Activated CD4-positive, alpha-beta memory T cell treated with anti-CD3 and anti-CD28 coated beads for 36 hours (primary cell): ENCODE measurements at places on chromosomes 12 and 14.
A peak's percentile ranks its signal among the peaks of the same experiment; 100 is the strongest.

DNA sequence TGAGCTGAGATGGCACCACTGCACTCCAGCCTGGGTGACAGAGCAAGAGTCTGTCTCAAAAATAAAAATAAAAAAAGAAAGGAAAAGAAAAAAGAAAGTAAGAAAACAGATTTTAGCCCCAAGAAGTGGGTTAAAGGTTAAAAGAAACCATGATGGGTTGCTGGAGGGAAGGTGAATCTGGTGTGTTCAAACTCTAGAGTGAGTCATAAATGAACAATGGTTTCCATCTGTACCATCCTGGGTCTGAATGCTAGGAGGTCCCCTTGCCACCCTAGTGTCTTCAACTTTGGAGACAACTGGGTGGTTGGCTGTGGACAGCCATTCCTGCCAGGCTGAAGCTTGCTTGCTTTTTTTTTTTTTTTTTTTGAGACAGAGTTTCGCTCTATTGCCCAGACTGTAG lies 1.6 kb upstream of the RPS26 start:
- H3K27ac ChIP-seq = peak overlapping the region; percentile 98
- H3K27me3 ChIP-seq = no peaks in the 10 kb centered on the region
- peaks cover 34% of the 10 kb centered on the region for H3K4me1 ChIP-seq
- peak overlapping the region; percentile 98 for H3K4me3 ChIP-seq
- DNase-seq = peak; percentile 41

DNA sequence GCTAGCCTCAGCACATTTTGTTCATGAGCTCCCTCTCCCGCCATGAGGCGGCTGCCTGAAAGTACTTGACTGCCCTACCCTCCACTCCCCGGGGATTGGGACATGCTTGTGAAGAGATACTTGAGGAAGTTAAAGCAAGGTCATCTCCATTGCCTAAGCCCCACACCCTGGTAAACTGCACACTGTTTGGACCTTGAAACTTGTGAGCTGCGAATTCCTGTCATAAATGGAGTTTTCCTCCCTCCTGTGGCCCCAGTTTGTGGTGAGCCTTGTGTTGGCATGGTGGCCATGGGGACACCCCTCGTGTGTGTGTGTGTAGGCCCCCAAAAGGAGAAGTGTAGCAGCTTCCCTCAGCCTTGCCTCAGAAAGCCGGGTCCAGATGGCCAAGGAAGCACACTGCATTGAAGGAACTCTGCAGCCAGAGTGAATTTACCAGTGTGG lies 395.5 kb downstream of the ZFP36L1 start:
- no peak overlapping the region for H3K27ac ChIP-seq
- H3K27me3 ChIP-seq = no peaks in the 10 kb centered on the region
- H3K4me1 ChIP-seq = peaks cover 2% of the 10 kb centered on the region
- no peak overlapping the region for H3K4me3 ChIP-seq

- no peaks in the 10 kb centered on the region for H3K4me1 ChIP-seq
- H3K27ac ChIP-seq = no peak overlapping the region
- no peaks in the 10 kb centered on the region for H3K36me3 ChIP-seq
- no peak for DNase-seq
- no peak overlapping the region for H3K4me3 ChIP-seq
Measured at GRCh38 chr12:79615596-79616560, 74.9 kb downstream of the PAWR start.

- no peaks in the 10 kb centered on the region for H3K4me1 ChIP-seq
- H3K27ac ChIP-seq = no peak overlapping the region
- DNase-seq = no peak
- H3K4me3 ChIP-seq = no peak overlapping the region
Measured at GRCh38 chr12:101200145-101200544, 9.9 kb downstream of the SLC5A8 start.

- no peaks in the 10 kb centered on the region for H3K36me3 ChIP-seq
- no peak overlapping the region for H3K4me3 ChIP-seq
- no peak for DNase-seq
- no peaks in the 10 kb centered on the region for H3K4me1 ChIP-seq
Measured at GRCh38 chr14:64247195-64247594, 47.0 kb downstream of the ESR2 start.

- no peaks in the 10 kb centered on the region for H3K36me3 ChIP-seq
- no peaks in the 10 kb centered on the region for H3K27me3 ChIP-seq
- peaks cover 1% of the 10 kb centered on the region for H3K4me1 ChIP-seq
Measured at GRCh38 chr12:123847019-123847418, 84.9 kb downstream of the DNAH10 start.
